ENCODE measurements at places on chromosomes 3 and 15. TPM values are rescaled to one million over a fixed set of nuclear protein-coding genes. Genes with fewer than 3 reads are reported as not detected.

C3orf52 gene
- 55.1 TPM for total RNA-seq

ACAP2 gene
- 26.2 TPM for total RNA-seq

TMEM207 gene
- not detected for total RNA-seq

ACKR2 gene
- total RNA-seq, result 2.8 TPM

GRCh38 chr3:171028025-171028778 lies 1.7 kb upstream of the SLC2A2 start:
- DNase-seq, result peak; percentile 56

- peak; percentile 68 for DNase-seq
Observed at GRCh38 chr3:123642182-123642956, 57.5 kb upstream of the HACD2 start.

GRCh38 chr3:83189634-83190033 lies 1428.2 kb upstream of the GBE1 start:
- no peak for DNase-seq

DNA sequence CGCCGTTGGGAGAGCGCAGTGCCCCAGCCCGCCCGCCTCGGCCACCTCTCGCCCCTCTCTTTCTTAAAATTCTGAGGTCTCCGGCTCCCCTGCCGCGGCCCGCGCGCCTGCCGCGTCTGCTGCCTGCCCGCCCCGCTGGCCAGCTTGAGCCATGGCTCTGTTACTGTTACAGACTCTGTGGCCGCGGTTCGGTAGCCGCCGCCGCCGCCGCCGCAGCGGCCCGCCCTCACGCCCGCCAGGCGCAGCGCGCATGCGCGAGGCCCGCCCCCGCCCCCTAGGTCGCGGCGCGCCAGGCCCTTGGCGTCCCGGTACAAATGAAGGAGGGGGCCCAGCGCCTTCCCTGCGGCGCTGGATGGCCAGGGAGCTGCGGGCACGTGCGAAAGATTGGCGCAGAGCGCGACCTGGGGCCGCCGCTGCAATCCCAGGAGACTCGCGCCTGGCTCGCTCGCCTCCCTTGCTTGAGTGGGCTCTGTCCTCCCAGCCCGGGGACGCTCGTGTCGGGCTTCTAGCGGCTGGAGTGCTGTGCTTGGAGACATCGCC lies at the start of gene ONECUT1:
Gene ONECUT1, minus strand, starts transcription at position 168 of the 540 bp plus-strand sequence. CDS start 452 bp downstream, outside the sequence.
- no peak for DNase-seq

DNA sequence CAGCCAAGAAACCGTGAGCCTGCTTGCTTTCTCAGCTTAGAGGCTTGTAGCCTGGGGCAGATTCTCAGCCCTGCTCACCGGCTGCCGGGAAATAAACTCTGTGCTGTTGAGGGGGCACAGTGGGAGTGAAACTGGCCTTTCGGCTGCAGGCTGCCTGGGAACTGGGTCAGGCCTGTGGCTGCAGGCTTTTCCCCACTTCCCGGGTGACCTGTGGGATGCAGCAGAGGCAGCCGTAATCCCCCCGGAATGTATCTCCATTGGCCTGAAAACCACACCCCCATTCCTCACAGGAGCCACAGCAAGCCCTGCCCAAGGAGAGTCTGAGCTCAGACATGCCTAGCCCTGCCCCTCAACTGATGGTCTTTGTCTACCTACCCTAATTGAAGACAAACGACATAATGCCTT lies 110.9 kb downstream of the STXBP5L start:
- no peak for DNase-seq

- no peak for DNase-seq
Observed at GRCh38 chr15:70257573-70258248, 160.0 kb upstream of the TLE3 start.

GRCh38 chr3:151146731-151147091 lies 56.3 kb downstream of the GPR171 start:
- no peak for DNase-seq

GRCh38 chr3:150409512-150410310 lies 1.6 kb downstream of the TSC22D2 start:
- DNase-seq, result no peak

DNA sequence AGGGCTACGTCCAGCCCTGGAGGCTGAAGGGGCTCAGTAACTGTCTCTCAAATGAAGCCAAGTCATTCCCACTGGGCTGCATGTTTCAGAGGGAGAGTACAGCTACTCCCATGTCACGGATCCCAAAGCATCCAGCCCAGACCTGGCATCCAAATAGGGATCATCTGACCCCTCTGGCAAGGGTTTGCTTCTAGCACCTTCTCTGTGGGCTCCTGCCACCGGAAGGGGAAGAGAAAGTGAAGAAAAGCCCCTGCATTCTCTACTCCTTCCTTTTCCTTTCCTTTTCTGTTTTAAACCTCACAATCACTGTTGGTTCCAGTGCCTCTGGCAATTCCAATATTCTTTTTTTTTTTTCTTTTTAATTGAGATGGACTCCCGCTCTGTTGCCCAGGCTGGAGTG lies 64.5 kb upstream of the CTSH start:
- no peak for DNase-seq

GRCh38 chr3:138578141-138578540 lies 15.9 kb downstream of the CEP70 start:
- DNase-seq, result no peak

DNA sequence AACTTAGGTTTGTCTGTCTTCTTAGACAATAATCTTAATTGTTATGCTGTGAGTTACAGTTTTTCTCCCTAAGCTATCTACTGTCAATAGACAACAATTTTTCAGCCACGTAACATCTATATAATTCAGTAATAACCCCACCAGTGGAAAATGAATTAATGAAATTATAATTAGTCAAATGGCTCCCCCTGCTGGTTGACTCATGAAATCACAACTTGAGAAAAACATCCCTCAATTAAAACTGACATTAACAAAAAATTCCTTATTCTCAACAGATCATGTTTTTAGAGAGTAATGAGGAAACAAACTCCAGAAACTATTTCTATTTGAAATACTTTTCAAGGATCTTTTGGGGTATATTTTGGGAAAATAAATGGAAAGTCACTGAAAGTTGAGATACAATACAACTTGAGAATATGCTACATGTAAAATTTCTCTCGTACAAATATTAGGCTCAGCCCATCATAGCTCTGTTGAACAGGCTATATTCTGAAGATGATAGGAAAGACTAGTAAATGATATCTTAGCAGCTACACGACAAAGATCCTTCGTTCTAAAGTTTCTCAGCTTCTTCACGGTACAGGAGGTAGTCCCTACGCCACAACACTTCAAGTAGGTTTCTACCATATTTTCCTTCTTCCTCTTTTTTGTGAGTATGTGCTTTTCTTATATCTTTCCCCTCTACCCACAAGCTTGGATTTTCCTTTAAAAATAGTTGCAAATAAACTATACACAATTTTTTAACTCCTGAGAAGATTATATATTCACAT lies 20.7 kb downstream of the PPP1R2 start:
- DNase-seq, result no peak

- DNase-seq, result no peak
Observed at GRCh38 chr3:8170971-8171508, 330.6 kb upstream of the LMCD1 start.

DNA sequence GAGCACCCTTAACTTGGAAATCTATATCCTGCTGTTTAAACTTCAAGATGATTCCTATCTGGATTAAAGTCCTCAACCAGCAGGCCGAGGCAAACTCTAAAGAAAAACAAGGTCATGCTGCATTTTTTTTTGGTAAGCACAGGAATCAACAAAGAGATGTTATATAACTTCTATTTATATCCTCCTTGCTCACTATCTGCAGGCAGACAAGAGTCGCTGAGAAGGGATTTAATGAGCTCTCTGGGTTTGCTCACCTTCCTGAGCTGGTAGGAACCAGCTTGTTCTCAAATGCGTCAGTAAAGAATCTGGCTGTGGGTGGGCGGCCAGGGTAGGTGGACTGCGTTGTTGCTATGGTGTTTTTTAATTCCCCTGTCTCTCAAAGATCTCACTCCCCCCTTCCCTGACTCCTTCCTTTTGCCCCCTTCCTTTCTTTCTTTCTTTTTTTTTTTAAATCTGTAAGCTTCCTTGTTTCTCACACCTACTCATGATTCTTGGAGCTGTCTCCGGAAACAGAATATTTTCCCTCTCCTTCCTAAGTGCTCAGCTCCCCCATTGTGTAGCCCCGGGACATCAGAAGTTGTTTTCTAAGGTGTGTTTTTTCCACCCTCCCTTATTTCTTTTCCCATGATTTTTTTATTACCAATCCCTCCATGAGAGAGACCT lies 228.8 kb upstream of the BHLHE40 start:
- no peak for DNase-seq

- DNase-seq, result no peak
Observed at GRCh38 chr3:81732642-81733041, 28.8 kb downstream of the GBE1 start.

GRCh38 chr3:49028298-49028672 lies 913 bp downstream of the IMPDH2 start:
- DNase-seq, result no peak

DNA sequence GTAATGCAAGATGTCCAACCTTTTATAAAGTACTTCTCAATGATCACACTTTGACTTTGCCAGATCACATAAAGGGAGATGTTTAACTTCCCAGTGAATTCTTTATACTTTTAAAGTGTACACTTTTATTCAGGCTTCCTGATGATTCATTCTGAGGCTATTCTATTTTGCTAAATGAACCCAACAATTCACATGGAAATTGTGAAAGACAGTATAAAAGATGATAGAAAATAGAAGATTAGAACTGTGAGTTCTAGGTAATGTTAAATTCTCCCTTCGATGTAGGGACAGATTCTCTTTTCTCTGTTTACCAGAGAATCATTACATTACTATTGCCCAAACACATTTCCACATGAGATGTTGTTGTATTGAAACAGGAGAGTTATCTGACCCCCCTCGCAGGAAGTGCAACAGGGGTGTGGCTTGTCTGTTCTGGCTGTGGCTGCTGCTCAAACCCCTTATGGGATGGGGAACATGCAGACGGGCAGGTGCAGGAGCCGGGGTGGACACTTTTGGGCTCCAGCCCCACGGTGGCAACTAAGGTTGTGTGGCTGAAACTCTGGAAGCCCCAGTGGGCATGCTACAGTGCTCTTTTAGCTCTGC lies 131.3 kb upstream of the LRTM1 start:
- peak; percentile 19 for DNase-seq

DNA sequence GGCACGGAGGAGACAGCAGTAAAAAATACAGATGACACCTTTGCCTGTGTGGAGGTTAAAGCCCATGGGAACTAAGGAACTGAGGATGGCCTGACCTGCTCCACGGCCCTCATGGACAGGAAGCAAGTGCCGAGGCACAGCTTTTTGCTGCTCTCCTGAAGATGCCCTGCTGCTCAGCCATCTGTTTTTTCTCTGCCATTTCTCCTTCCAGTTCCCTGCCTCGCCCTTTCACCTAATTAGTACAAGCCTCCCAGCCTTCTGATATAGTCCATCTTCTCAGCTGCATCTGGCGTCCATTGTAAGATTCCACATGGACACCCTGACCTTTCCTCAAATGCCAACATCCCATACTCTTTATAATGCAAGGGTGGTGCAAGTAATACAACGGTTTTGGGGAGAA lies 11.8 kb upstream of the CXCR6 start:
- DNase-seq, result no peak

- no peak for DNase-seq
Observed at GRCh38 chr3:171776839-171777583, 33.3 kb downstream of the PLD1 start.

- no peak for DNase-seq
Observed at GRCh38 chr3:150773616-150774192, 10.7 kb upstream of the SIAH2 start.

DNA sequence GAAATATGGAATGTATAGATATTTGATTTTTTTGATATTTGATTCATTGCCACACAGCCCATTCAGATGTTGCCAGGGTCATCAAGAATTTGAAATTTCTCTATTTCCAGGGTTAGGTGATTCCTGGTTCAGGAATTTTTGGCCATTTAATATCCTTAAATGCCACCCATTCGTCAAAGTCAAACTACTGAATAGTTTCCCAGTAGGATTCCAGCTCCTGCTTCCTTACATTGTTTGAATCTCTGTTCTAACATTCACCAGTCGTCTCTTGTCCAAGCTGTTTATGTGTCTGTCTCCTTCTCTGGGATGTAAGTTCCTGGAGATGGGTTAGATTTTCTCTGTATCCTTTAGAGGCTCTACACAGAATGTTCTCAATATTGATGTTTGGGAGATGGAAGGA lies 124.9 kb upstream of the TLE3 start:
- no peak for DNase-seq

DNA sequence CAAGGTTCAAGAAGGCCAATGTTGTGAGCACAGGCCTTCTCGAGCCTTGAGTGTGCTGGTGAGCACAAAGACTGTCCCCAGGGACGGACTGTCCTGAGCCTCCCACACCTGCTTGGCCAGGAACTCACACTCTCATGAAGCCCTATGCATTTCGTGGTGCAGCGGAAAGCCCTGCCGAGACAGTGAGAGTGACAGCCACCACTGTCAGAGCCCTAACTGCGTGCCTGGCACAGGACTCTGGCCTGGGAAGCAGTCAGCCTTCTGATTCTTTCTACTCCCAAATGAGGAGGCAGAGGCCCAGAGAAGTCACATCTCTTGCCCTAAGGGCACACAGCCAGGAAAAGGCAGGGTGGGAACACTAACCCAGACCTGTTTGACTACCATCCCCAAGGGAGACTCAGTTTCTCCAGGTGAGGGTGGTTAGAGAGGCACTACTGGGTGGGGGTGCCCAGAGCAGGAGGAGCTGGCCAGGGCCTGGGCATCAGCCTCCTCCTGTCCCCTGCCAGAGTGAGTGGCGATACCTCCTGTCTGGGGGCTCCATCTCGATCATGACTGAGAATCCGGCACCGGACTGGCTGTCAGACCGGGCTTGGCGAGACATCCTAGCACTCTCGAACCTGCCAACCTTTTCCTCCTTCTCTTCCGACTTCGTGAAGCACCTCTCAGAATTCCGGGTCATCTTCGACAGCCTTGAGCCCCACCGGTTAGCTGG lies 50.8 kb downstream of the SEMA3G start:
- DNase-seq, result no peak

DNA sequence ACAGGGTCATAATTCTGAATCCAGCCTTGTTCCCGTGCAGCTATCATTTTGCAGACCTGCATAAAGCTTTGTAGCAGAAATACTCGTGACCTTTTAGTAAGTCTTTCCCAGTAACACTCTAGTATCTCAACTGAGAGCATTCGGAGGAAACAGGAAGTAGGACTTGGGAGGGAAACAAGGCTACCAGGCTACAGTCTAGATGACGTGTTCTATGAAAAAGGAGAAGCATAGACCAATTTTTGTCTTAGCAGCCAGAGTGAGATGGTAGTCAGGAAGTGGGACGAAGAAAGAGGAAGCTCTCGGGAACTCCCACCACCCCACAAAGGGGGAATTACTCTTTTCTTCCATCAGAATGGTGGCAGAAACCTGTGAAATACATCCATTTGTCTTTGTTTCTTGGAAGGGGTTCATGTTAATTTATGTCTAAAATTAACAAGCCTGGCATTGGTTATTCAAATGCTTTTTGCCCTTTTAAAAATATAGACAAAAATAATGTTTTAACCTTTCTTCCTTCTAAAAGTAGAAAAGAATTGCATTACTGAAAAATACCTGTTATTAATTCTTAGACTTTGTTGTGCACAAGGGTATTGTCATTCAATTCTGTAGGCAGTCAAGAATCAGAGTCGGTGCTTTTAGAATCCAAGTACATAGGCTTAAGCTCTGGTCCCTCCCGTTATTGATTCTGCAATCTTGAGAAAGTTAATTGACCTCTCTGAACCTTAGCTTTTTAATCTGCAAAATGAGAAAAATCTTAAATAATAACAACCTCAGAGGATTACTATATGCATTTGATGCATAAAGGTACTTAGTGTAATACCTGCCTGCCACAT lies 1.6 kb upstream of the SUCNR1 start:
- no peak for DNase-seq
